Stimulated activated CD4-positive, alpha-beta T cell treated with anti-CD3 and anti-CD28 coated beads, Interleukin-2, amount 100 ng/mL, for 24 hours (primary cell): ENCODE measurements at places on chromosomes 12 and 14.

GRCh38 chr12:109358154-109358869, 10.6 kb downstream of the MYO1H start:
- no peak for DNase-seq

- no peak for DNase-seq
These were observed 17.9 kb upstream of the IL22 start for GRCh38 chr12:68271346-68271745.

DNA sequence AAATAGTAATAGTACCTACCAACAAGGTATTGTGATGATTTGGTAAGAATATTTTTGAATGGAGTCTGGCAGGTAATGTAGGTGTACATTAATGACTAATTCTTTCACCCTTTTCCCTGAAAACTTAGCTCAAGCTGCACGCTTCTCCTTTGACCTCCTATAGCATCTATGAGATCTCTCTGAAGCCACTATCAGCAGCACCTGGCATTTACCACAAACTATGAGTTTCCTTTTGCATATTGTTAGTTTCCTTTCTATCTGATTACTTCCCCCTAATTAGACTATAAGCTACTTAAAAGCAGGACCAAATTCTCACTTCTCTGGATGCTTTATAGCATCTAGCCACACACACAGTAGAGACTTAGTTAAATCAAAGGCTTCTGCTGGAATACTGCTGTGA, 48.1 kb downstream of the SLC8A3 start:
- DNase-seq: no peak

DNA sequence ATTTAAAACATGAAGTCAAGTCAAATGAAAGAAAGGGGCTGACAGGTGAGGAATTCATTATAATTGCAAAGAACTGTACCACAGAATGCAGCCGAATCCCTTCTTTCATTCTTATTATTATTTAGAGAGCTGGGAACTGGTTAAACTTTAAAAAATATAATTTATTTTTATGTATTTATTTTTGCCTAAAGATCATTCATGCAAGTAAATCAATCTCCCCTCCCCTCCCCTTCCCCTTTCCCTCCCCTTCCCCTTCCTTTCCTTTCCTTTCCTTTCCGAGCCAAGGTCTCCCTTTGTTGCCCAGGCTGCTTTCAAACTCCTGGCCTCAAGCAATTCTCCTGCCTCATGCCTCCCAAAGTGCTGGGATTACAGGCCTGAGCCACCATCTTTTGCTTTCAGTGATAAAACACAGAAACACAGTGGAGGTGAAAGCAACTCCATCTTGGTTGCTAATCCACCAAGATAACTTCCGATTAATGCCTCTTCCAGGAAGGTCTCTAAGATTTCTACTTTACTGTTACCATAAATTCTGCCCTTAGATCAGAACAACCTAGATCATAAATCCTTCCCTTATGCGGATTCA, 6.0 kb upstream of the UBC start:
- no peak for DNase-seq

- no peak for DNase-seq
These were observed 185.7 kb downstream of the KICS2 start for GRCh38 chr12:64036414-64036813.

DNA sequence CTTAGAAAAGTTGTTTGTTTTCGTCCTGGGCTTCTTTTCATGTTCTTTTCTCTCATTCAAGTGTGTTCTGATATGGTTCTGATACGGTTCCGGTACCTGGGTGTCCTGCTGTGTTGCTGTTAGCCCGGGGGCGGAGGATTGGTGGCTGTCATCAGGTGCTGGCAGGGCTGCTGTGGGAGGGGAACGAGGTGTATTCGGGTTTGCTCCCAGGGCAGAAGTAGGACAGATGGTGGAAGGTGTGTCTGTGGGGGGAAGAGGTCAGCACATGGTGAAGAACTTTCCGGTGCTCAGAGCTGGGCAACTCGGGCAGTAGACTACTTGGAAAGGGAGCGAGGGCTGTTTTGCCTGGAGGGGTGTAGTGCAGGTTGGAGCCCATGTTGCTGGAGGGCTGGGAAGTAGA, 70.2 kb downstream of the SLC25A47 start:
- no peak for DNase-seq
